Right ventricle myocardium superior (tissue), 1 donor: ENCODE measurements at places on chromosomes 5 and 9.

DNA sequence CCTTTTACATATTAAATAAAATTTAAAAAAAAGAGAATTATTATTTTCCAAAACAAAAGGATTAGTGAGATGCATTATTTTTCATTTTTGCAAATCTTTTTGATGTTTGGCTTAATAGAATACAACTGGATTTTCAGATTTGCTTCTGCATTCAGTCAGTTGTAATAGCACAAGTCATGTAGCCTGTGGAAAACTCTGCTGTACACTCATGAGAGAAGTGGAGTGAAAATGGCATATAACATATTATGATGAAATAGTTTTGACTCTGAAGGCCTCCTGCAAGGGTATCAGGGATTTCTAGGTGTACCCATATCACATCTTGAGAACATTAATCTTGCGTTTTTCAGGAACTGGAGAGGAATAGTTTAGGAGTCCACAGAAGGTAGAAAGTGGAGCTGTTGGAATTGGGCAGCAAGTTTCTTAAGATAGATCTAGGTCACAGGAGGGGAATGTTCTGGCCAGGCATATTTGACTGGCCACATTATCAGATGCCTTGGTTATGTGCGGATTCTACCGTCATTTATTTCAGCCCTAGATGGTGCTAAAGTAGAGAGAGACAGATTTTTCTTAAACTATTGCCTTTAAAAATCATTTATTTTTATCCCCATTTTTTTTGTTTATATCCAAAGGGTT, 16.4 kb downstream of the LNPEP start:
- DNase-seq = no peak

- no peak for DNase-seq
Observed at GRCh38 chr5:99441235-99441634, 512.4 kb upstream of the CHD1 start.

- DNase-seq = peak; percentile 36
Observed at GRCh38 chr9:134722120-134722701, 80.6 kb downstream of the COL5A1 start.

DNA sequence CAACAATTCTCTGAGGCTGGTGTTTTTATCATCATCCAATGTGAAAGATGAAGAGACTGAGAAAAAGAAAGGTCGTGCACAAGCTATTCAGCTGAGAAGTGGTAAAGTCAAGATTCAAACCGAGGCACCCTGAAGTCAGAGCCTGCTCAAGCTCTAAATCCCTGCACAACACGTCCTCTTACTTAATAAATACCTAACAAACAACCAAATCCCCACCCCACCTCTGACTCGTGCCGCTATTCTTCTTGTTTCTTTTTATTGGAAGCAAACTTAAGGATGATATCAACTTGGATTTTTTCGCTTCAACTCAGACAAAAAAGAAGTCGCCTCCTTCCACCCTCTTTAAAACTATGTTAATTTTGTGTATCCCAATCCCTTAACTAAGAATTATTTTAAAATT, 140.2 kb downstream of the CEP120 start:
- DNase-seq = no peak

DNA sequence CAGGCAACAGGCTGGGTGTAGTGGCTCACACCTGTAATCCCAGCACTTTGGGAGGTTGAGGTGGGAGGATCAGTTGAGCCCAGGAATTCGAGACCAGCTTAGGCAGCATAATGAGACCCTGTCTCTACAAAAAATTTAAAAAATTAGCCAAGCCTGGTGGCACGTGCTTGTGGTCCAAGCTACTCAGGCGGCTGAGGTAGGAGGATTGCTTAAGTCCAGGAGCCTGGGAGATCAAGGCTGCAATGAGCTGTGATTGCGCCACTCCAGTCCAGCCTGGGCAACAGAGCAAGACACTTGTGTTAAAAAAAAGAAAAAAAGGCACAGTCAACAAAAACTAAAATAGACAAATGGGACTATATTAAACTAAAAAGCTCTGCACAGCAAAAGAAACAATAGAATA, 29.3 kb downstream of the ATP6V0E1 start:
- peak; percentile 54 for DNase-seq

- DNase-seq = peak; percentile 37
Observed at GRCh38 chr5:179255527-179256327, 89.5 kb downstream of the ADAMTS2 start.

DNA sequence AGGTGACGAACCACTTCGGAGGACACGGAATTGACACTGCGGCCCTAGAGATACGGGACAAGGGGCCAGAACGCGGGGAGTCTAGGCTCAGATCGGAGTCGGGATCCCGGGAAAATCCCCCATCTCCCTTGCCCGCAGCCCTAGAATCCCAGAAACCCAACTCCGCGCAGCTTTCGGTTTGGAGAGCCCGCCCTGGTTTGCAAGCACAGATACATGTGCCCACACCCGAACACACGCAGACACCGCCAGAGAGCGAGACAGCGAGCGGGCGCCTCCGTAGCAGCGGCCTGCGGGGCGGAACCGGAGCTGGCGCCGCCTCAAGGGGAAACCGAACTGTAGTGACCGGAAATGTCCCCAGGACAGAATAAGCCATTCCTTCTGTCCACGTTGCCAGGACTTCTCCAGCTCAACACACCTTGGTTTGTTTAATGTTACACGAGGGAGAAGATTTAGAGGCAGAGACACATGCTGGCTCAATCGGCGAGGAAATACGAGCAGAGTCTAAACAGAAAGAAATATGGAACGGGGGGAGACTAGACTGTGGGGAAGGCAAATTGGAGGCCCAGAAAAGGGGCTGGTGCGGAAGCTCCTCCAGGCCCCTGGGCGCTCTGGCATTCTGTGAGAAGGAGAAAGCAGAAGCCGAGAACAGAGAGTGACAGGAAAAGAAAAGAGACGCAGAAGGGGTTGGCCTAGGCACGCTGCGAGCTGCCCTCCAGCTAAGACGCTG, 2.9 kb upstream of the PAX5 start:
- DNase-seq = peak; percentile 61

GRCh38 chr5:16260000-16260399, 80.4 kb upstream of the MARCHF11 start:
- DNase-seq = no peak

DNA sequence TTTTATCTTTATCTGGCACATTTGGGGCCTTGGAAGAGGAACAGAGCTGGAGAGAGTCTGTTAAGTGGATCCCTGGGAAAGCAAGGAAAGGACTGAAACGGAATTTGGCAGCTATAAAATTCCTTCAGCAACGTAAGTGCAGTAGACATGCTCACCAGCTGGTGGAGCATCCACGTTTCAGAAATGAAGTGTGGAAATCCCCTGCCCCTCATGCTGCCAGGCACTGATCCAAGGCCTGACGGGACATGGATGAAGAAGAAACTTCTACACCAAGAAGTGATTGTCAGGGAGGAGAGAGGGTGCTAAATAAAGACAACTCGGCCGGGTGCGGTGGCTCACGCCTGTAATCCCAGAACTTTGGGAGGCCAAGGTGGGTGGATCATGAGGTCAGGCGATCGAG, 209.3 kb downstream of the ROR2 start:
- DNase-seq = peak; percentile 66

DNA sequence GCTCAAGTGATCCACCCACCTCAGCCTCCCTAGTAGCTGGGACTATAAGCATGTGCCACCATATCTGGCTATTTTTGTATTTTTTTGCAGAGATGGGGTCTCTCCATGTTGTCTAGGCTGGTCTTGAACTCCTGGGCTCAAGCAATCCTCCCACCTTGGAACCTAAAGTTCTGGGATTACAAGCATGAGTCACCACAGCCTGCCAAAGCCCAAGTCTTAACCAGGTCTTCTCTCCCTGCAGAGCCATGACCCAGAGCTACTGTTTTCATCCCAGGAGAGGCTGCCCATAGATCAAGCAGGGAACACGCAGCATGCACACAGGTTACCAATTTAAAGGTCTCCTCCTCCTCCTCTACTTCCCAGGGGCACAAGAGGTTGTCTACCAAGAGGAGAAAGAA, 29.7 kb downstream of the PCDHGC5 start:
- DNase-seq = no peak

DNA sequence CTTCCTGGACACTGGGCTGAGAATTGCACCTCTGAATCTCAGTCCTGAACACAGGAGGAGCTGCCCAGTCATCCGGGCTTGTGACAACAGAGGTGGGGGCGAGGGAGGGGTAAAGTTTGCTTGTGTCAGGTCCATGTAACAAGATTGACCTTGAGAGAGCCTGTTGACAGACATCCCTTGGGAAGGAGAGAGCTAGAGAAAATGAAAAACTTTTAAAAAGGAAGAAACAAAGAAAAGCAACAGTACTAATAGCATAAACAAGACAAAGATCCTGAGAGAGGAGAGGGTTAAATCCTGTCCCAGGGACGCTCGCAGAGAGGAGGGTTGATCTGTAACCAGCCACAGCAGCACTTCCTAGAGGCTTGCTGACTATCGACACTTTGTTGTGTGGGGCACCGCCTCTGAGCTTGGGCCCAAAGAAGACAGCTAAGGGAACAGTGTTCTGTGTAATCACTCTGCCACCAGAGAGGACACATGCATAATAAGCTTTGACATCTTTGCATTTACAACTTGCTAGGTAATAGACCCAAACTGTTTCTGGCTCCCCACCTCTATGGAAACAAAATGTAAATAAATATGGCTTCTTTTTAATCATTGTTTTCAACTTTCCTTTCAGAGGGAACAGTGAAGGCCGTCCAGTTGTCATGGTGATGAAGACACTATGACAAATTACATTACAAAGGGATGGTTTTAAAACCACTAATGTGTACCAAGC, 363.7 kb downstream of the CSNK1G3 start:
- no peak for DNase-seq

DNA sequence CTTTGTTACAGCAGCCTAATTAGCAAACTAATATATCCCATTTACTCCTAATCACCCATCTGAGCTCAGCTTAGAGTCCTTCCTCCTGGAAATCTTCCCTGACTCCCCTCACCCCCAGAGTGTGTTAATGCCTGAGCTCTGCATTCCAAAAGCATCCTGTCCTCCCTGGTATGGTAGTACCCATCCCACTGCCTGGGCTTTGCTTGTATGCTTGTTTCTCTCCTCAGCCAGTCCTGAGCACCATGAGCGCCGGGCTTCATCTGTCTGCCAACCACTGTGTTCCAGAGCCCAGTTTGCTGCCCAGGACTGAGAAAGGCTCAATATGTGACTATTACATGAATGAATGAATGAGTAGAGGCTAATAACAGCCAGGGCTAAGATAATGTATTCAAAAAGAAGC, 272.4 kb downstream of the CDK5RAP2 start:
- no peak for DNase-seq

GRCh38 chr5:173247041-173247440, 12.0 kb upstream of the NKX2-5 start:
- no peak for DNase-seq

GRCh38 chr5:59092758-59093157, 509.9 kb downstream of the RAB3C start:
- DNase-seq = no peak

DNA sequence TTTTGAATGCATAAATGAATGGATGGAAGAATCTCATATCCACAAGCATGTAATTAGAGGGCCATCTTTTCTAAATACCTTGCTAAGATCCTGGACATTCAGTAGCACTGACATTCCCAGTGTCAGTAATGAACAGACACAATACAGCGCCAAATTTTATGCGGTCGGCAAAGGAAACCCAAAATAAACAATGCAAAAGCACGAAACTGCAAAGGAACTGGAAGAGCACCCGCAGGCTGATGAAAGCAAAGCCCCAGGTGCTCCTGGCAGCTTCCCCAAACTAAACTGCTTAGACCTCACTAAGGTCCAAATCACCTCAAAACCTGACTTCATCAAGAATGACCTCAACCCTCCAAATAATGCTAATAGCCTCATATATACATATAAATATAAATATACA, 102.0 kb downstream of the GPR21 start:
- no peak for DNase-seq

DNA sequence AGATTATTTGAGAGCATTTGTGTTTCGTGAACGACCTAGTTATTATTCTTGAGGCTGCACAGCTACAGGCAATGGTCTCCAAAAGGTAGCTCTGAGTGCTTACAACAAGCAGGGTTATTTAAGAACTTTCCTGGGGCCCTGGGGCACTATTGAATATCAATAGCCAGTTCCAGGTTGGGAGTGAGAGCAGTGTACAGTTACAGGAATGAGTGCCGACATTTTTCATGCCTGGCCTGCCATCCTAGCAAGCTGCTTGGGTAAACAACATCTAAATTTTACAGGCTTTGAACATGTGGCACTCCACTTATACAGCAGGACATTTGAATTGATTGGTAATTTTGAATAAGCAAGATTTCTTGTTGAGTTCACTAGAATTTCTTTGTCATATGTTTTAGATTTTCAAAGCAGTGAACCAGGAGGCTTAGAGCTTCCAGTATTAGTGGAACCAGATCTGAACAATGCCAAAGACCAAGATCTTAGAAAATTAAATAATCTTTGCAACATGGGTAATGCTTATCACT, 171.9 kb upstream of the GDNF start:
- no peak for DNase-seq

DNA sequence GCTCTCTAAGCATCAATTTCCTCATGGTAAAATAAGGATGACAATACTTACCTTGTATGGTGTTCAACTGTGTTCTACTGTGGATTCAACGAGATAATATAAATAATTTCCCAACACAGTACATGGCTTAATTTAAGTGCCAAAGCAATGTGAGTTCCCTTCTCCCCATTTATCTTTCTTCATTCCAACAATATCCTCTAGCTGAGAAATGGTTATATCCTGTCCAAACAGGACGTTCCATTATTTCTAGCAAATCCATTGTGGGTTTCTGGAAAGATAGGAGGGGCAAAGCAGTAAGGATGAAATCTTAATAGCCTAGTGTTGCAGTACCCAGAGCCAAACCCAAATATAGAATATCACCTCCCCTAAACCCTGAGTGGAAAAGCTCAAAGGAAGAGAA, 22.0 kb downstream of the ABCA1 start:
- no peak for DNase-seq

- no peak for DNase-seq
Observed at GRCh38 chr5:97167435-97167834, 15.6 kb downstream of the RIOK2 start.

GRCh38 chr5:104913841-104914281, 1351.3 kb upstream of the NUDT12 start:
- no peak for DNase-seq

GRCh38 chr9:127971357-127972235, 9.2 kb downstream of the EEIG1 start:
- DNase-seq = no peak

DNA sequence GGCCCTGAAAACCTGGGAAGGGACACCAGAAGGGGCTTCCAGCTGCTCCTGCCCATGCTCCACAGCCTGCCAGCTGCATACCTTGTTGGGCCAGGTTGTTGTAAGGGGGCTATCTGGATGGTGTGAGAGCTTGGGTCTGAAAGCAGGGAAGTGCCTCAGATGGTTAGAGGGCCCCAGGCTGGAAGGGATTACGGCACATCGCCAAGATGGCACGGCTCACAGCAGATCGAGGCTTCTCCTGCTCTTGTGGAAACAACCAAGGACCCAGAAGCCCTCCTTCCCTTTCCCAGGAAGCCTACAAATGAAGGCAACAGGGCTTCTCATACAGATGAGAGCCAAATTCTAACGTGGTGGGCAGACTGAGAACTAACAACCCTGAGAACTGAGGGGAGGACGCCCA, 121.7 kb upstream of the ADCY2 start:
- DNase-seq = no peak

DNA sequence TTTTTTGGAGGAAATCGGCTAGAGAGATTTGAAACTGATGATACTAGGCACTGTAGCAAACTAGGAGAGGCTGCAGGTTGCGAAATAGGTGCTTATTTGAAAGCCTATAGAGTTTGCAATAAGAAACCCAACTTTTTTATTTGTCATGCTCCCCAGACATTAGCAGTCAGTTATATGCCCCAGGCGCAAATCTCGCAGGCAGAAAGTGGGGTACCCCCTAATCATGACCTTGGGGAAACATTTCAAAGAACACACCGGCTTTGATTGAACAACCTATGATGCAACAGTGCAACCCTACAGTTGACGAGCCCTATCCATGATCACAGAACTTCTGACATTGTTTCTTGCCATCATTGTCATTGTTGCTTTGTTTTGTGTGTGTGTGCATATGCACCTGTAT, 510.5 kb downstream of the RAB3C start:
- DNase-seq = no peak
